Activated gamma-delta T cell treated with Interleukin-2 at 50 U/mL for 16 hours (primary cell): ENCODE measurements at places on chromosomes 6 and 20.
A peak's percentile ranks its signal among the peaks of the same experiment; 100 is the strongest.

DNA sequence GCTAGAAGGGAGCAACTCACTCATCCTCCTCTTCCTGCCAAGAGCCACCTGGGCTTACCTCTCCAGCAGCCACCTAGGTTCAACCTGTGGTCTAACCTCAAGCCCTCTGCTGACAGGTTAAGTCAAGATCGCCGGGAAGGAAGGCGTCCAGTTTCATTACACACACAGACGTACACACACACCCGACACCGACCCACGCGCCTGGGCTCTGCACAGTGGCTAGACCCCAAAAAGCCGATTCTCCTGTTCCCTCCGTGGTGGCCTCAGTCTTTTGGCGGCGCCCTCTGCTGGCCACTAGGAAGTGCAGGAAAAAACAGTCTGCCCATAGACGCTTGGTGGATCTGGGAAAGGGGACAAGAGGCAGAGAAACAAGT lies 52.8 kb downstream of the MRPL14 start:
- peak; percentile 61 for DNase-seq

- no peak for DNase-seq
These were observed 170.8 kb downstream of the CDH4 start for GRCh38 chr20:61422636-61423425.

DNA sequence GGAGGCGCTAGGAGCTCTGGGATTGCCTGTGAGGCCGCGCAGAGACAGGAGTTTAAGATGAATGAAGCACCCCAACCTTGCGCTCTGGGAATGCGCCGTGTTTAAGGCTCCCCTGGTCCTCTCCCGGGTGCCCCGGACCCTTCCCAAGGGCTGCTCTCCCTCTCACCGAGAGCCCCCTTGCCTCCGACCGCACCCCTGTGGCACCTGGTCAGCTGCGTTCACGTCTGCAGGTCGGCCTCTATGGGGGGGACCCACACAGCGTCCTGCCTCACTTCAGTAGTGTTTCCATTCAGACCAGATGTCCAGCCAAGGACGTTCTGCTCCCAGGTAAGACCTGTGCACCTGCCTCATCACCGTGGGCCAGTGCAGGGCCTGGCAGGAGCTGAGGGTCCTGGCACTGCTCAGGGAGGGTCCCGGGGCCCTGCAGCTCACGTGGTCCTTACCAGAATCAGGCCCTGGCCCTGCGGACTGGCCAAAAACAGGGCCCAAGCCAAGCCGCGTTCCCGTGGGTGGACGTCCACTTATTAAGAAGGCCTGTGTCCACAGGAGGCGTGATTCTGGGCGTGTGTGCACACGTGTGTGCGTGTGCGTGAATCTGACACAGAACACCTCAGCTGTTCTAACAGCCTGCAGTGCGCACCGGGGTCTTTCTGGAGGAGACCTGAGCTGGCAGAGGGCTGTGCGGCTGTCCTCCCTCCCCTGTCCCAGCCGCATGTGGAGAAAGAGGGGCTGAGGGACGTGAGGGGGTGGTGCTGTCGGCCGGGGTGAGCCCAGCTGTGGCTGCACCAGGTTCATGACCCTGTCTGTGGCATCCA lies 79.9 kb upstream of the BHLHE23 start:
- DNase-seq: peak; percentile 1

DNA sequence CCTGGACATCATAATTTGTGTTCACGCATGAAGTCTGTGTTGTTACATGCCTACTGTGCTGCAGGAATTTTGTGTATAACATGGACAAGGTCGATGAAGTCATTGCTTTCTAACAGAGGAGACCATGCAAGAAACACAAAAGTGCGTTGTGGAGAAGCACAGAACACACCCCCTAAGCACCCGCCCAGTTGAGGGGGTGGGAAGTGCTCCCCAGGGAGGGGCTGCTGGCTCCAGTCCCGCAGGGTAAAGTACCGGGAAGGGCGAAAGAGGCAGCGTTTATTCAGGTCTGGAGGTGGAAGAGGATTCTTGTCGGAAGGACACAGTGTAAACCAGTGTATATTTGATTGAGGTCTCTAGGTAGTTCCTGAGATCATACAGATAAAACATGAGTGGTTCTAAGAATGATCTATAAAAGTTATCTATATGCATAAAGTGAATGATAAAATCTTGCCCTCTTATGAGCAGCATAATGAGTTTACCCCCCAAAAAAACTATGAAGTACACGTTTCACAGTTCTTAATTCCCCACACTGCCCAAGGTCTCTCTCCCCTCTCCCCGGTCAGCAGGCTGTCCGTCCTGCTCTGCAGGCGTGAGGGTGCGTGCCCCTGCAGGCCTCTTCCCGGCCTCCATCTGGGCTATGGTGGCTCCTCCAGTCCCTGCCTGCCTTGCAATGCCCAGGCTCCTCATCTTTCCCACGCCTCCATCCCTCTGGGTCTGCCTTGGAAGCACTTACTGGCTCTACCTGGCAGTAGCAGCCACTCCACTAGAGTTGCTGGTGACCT lies 159.7 kb downstream of the THBS2 start:
- no peak for DNase-seq

DNA sequence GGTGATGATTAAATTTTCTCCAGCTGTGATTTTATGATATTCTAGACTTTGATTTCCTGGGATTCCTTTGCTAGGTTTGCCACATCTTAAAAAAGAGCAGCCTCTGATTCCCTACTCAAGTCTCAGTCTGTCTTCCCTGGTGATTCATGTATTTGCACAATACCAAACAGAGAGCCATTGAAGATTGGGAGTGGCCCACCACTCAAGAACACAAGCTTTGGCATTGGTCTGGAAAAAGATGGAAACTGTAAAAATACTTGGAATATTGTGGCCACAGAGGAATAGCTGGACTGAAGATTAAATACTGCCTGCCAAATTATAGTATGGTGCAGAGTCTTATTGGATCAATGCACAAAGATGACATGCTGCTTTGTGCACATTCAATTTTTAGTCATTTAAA lies 32.9 kb downstream of the PTCHD4 start:
- no peak for DNase-seq

DNA sequence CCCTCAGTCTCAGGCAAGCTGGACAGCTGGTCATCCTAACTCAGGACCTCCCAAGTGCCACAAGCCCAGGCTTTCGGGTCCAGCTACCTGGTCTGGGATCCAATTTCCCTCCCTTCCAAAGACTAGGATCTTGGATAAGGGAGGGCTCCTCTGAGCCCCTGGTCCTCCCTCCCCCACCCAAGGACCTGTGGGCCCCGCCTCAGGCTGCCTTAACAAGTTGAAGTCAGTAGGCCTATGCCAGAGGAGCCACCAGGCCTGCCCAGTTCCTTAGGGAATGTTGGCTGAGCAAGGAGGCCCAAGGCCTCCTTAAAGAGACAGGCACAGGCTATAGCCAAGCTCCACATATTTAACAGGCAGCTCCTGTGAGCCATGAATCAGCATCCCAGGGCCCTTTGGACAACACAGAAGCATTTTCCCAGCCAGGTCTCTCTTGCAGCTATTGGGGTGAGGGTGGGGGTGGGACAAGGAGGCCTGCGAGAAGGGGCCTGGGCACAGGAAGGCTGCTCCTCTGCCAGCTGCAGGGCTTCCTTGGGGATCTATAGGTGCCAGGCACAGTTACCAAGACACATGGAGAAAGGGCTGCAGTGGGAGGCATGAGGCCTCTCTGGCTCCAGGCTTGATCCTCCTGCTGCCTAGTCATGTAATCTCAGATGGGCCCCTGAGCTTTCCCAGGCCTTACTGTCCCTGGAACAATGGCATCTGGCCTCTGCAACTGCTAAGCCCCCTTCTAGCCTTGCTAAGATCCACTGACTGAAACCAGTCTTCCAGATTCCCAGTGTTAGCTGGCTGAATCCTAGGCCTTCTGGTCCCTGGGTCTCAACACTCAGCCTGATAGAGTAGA lies 27.4 kb upstream of the NOL4L start:
- DNase-seq: no peak

DNA sequence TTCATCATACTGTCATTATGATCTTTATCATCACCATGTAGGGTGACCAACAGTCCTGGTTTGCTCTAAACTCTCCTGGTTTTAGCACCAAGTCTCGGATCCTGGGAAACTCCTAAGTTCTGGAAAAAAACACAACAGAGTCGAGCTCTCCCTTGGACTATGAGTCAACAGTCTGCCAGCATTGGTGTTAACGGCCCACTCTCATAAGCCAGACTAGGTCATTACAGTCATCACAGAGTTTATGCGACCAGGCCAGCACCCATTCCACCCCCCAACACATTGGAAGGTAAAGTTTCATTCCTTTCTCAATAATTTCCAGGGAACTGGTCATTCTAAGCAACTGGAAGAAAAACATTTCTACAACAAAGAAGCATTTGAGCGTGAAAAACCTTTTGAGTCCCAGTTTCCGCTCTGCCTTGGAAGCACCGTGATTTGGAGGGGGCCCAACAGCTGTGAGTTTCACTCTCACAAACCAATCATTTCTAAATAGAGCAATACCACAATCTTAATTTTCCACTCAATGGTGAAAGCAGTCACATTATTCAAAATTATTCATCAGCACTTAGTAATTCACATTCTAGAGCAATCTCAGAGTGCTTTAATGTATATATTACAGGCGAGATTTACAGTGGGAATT lies 445.0 kb downstream of the CDH26 start:
- DNase-seq: no peak

GRCh38 chr6:84892671-84893070 lies 128.3 kb upstream of the TBX18 start:
- DNase-seq: no peak
